ENCODE measurements at places on chromosomes 2 and 18. TPM values are rescaled to one million over a fixed set of nuclear protein-coding genes. Genes with fewer than 3 reads are reported as not detected.

Gene POTEI
- total RNA-seq = 3.9 TPM

Gene DLGAP1
- total RNA-seq = 42.2 TPM

Gene GKN1
- total RNA-seq = not detected

Gene B4GALT6
- 3.5 TPM for total RNA-seq

Gene KANSL3
- total RNA-seq = 41.3 TPM

Gene CNDP1
- not detected for total RNA-seq

Gene ALK
- total RNA-seq = 0.14 TPM

Gene PDCD1
- 0.80 TPM for total RNA-seq

Gene LRRC30
- not detected for total RNA-seq

Gene SERPINB13
- total RNA-seq = 0.57 TPM

Gene HOXD3
- total RNA-seq = 5.3 TPM

Gene CRYBA2
- 3.0 TPM for total RNA-seq

GRCh38 chr2:210913461-210913860 lies 357.1 kb downstream of the CPS1 start:
- H3K4me1 ChIP-seq = no peaks in the 10 kb centered on the region
- DNase-seq = no peak
- H3K36me3 ChIP-seq = no peaks in the 10 kb centered on the region
- no peaks in the 10 kb centered on the region for H3K27me3 ChIP-seq
- no peak overlapping the region for H3K4me3 ChIP-seq
- no peak overlapping the region for H3K27ac ChIP-seq

GRCh38 chr2:81266106-81266505 lies 961.6 kb upstream of the LRRTM1 start:
- no peaks in the 10 kb centered on the region for H3K4me1 ChIP-seq
- no peak overlapping the region for H3K4me3 ChIP-seq
- no peaks in the 10 kb centered on the region for H3K27me3 ChIP-seq
- no peak for DNase-seq

- peak overlapping the region; percentile 95 for H3K4me3 ChIP-seq
- H3K27me3 ChIP-seq = no peaks in the 10 kb centered on the region
- H3K36me3 ChIP-seq = no peaks in the 10 kb centered on the region
These were observed 578 bp downstream of the IWS1 start for GRCh38 chr2:127525691-127526131.

GRCh38 chr2:101704046-101704466 lies 6.5 kb downstream of the MAP4K4 start:
- DNase-seq = no peak
- no peak overlapping the region for H3K27ac ChIP-seq
- H3K4me1 ChIP-seq = no peaks in the 10 kb centered on the region

DNA sequence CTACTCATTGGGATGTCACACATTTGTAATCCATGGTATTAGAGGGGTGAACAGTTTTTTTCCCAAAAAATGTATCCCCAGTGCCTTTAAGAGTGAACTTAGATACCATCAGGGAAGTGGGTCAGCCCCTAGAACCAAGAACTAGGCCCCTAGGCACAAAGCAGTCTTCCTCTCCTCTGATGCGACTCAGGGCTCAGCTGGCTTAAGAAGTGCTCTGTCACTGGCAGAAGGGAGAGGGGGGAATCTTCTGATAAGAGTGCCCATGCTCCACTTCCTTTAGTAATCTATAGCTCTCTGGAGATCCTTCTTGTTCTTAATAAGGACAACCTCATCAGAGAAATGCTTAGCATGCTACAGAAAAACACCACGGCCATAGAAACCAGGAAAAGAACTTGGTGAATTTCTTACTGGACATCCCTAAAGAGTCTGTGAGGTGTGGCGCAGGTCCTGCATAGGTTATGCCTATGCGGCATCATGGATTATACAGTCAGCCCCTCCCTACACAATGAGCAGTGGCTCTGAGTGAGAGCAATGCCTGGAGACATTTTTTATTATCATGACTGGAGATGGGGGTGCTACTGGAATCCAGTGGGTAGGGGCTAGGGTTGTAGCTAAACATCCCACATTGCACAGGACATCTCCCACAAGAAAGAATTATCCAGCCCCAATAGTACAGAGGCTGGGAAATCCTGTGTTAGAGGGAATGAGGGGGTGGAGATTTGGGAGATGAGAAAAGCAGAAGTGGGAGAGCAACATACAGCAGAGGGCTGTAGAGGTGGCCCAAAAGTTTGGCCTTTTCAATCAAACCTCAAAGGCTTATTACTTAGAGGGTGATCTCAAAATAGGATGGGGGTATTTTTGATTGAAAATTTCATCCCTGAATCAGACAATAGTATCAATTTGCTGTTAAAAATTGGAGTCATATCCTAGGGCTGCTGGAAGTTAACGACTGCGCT lies 21.7 kb upstream of the ZNF385B start:
- DNase-seq = no peak
- H3K27ac ChIP-seq = no peak overlapping the region
- H3K4me3 ChIP-seq = no peak overlapping the region
- H3K4me1 ChIP-seq = no peaks in the 10 kb centered on the region
- no peaks in the 10 kb centered on the region for H3K36me3 ChIP-seq

GRCh38 chr2:237485304-237485703 lies 1.7 kb upstream of the MLPH start:
- no peaks in the 10 kb centered on the region for H3K27me3 ChIP-seq
- no peak overlapping the region for H3K4me3 ChIP-seq
- peak overlapping the region; percentile 98 for H3K27ac ChIP-seq

- no peaks in the 10 kb centered on the region for H3K36me3 ChIP-seq
- no peaks in the 10 kb centered on the region for H3K27me3 ChIP-seq
These were observed 1.2 kb upstream of the CHMP1B start for GRCh38 chr18:11849841-11850634.

DNA sequence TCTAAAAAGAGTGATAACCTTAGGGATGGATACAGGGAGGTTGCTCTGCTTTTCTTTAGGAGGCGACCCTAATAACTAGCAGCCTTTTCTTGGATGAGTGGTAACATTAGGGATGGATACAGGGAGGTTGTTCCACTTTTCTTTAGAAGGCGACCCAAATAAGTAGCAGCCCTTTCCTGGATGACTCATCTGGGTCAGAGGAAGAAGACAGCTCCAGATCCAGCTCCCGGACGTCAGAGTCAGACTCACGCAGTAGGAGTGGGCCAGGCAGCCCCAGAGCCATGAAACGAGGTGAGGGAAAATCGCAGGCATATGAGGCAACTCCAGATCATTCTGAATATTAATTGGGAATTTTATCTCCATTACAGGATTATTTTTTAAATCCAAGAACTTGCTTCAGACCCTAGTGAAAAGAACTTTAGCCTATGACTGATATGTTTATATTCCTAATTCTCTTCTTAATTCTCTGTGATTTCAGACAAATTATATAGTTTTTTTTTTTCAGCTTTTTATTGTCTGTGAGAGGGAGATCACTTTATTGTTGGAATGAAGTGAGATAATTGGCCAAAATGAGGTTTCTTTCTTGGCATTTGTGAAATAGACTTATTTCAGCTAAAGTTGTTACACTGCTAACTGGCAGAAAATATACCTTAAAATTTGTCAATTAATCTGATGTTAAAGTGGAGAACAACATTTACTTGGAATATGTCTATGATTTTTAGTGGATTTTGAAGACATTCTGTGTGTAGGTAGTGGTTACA lies 31.2 kb upstream of the C1GALT1C1L start:
- no peaks in the 10 kb centered on the region for H3K27me3 ChIP-seq
- H3K27ac ChIP-seq = no peak overlapping the region
- H3K36me3 ChIP-seq = no peaks in the 10 kb centered on the region
- DNase-seq = no peak
- H3K4me3 ChIP-seq = no peak overlapping the region

- no peak overlapping the region for H3K4me3 ChIP-seq
- DNase-seq = no peak
- no peak overlapping the region for H3K27ac ChIP-seq
- H3K36me3 ChIP-seq = no peaks in the 10 kb centered on the region
- H3K4me1 ChIP-seq = no peaks in the 10 kb centered on the region
These were observed 309.8 kb downstream of the C1D start for GRCh38 chr2:67752969-67753368.

GRCh38 chr2:126675637-126676036 lies 19.7 kb downstream of the GYPC start:
- no peak overlapping the region for H3K27ac ChIP-seq
- DNase-seq = no peak
- no peak overlapping the region for H3K4me3 ChIP-seq
- H3K27me3 ChIP-seq = no peaks in the 10 kb centered on the region

GRCh38 chr2:120905824-120906571 lies 170.3 kb downstream of the GLI2 start:
- H3K36me3 ChIP-seq = no peaks in the 10 kb centered on the region
- no peak overlapping the region for H3K4me3 ChIP-seq
- H3K27ac ChIP-seq = no peak overlapping the region
- DNase-seq = no peak
- H3K4me1 ChIP-seq = no peaks in the 10 kb centered on the region
- no peaks in the 10 kb centered on the region for H3K27me3 ChIP-seq

DNA sequence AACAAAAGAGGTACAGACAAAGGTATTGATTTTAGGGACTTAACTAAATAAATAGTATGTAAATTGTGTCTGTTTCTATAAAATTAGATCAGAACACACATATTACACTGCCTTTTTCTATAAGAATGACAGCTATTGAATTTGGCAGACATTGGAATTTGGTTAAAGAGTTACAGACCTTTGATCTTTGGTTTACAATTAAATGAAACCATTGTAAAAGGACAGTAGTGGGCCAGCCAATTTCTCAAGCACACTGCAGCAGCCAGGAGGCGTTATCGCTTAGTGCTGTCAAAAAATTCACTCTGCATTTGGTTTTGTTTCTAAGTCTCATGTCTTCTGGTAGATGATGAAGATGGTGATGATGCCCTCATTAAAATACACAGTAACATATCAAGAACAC lies 175.9 kb downstream of the NR4A2 start:
- no peak overlapping the region for H3K27ac ChIP-seq
- H3K27me3 ChIP-seq = no peaks in the 10 kb centered on the region
- no peak overlapping the region for H3K4me3 ChIP-seq
- DNase-seq = no peak

DNA sequence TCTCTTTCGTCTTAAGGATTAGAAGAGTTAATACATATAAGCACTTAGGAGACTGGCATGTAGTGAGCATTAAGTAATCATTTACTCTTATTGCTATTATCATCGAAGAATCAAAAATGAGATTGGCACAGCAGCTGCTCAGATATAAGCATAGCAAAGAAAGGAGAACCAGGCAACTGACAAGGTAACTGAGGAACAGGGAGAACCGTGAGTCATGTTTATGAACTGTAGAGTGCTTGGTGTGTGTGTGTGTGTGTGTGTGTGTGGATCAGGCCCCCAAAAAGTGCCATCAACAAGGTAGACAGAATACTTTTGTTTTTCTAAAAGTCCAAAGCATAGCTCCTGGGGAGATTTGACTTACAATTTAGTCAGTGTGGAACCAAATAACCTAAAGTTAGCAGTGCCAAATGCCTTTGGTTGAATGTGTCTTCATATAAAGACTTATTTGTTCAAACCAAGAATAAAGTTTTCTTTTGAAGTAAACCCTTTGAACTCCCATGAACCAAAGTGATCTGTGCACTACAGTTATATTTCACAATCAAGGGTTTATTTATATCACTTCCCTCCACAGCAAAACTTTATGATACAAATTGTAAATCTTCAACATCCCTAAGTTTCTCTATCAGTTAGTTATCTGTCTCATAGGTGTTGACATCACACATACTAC lies 660.6 kb downstream of the NYAP2 start:
- no peaks in the 10 kb centered on the region for H3K4me1 ChIP-seq
- DNase-seq = no peak
- H3K27ac ChIP-seq = no peak overlapping the region
- H3K4me3 ChIP-seq = no peak overlapping the region
- H3K27me3 ChIP-seq = no peaks in the 10 kb centered on the region

GRCh38 chr2:218476676-218477075 lies 57.8 kb downstream of the VIL1 start:
- no peak for DNase-seq
- H3K4me3 ChIP-seq = no peak overlapping the region
- peaks cover 5% of the 10 kb centered on the region for H3K36me3 ChIP-seq
- no peaks in the 10 kb centered on the region for H3K27me3 ChIP-seq
- no peaks in the 10 kb centered on the region for H3K4me1 ChIP-seq

DNA sequence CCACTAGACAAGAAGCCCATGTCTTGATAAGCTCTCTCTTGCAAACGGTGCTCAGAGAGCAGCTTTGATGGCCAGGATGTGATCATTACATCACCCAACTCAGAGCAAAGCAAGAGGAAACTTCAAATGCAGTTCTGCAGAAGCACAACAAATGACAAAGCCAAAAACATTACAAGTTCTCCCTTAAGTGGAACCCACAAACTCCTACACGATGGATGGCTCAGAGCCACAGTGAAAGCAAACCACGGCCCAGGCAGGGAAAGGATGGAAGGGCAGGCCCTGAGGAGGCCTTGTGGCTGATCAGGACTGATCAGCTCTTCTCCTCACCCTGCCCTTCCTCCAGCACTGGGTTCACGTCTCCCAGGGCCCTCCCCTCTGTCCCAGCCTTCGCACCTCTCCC lies 326.4 kb downstream of the EIPR1 start:
- no peaks in the 10 kb centered on the region for H3K36me3 ChIP-seq
- no peak for DNase-seq
- H3K27ac ChIP-seq = no peak overlapping the region

DNA sequence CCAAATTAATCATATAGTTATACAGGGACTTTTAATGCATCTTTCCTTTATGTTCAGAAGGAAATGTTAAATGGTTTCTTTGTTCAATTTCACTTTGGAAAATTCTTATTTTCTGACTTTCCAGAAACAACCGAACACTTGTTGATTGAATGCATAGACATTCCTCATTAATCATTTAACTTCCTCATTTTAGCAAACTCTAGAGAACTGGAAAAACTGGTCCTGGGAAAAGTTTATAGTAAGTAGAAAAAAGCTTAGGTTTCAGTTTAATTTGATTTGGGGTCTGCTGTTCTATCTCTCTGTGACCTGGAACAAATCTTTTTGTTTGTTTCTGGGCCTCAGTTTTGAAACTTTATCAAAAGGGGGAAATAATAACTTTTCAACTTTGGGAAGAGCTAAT lies 320.4 kb downstream of the CMPK2 start:
- no peaks in the 10 kb centered on the region for H3K27me3 ChIP-seq
- H3K27ac ChIP-seq = no peak overlapping the region
- no peaks in the 10 kb centered on the region for H3K4me1 ChIP-seq
- no peaks in the 10 kb centered on the region for H3K36me3 ChIP-seq
- no peak for DNase-seq
- no peak overlapping the region for H3K4me3 ChIP-seq

DNA sequence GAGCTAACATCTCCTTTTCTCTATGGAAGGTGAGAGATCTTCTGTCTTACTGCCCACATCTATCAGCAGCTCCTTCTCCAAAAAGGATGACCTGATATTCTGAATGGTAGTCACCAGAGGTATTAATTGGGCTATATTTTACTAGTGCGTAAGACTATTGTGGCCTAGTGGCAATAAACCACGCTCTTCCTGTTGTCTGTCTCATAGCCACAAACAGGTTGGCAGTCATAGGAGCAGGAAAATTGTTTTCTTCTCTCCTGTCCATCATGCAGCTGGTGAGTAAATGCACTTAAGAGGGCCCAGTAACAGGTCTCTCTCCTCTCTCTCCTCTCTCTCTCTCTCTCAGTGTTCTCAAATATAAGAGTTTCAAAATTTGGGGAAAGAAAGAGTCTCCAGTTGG lies 856.8 kb upstream of the ACVR2A start:
- H3K4me3 ChIP-seq = no peak overlapping the region
- no peak overlapping the region for H3K27ac ChIP-seq
- H3K4me1 ChIP-seq = no peaks in the 10 kb centered on the region
- no peak for DNase-seq

GRCh38 chr2:197786010-197786877 lies 1.1 kb upstream of the BOLL start:
- H3K36me3 ChIP-seq = no peaks in the 10 kb centered on the region
- H3K27ac ChIP-seq = no peak overlapping the region
- peak overlapping the region; percentile 23 for H3K4me3 ChIP-seq
- DNase-seq = no peak

GRCh38 chr2:35871672-35872071 lies 483.9 kb upstream of the CRIM1 start:
- no peak for DNase-seq
- no peaks in the 10 kb centered on the region for H3K4me1 ChIP-seq
- no peaks in the 10 kb centered on the region for H3K27me3 ChIP-seq
- H3K36me3 ChIP-seq = no peaks in the 10 kb centered on the region
- no peak overlapping the region for H3K4me3 ChIP-seq

Data from prostate gland (tissue), 2 donors.